ENCODE measurements at places on chromosomes 7 and 10.

- DNase-seq, result no peak
Observed at GRCh38 chr7:21967598-21968003, 21.9 kb upstream of the CDCA7L start.

DNA sequence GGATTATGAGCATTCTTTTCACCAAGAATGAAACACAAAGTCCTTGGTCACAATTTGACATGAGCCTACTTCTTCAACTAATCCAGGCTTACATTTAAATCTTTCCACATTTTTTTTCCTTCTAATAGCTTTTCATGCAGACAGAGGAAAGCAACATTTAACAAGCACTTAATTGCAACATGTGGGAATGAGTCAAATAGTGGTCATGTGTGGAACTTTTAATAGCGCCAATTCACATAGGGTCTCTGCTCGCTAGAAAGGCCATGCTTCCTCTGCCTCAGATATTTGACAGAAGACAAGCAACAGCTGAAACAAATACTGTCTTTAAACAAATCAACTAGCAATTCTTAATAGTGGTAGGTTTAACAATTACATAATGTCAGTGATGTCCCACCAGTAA, 285.9 kb upstream of the ETV1 start:
- no peak for DNase-seq

DNA sequence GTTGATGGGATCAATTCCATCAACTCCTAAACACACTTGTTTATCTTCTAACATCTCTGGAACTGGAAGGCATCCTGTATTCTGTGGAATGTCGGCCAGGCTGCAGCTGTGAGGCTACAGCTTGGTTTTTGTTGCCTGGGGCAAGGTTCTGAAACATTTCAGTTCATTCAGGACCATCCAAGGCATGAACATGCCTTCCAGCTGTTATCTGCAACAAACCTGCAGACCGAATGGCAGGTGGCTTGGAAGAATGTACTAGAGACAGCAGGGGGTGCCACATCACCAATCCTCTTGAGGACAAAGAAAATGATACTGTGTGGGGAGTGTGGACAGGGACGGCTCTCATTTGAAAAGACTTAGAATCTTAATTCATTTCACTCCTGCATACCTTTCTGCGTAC, 12.4 kb downstream of the PAPOLB start:
- DNase-seq, result peak; percentile 17

DNA sequence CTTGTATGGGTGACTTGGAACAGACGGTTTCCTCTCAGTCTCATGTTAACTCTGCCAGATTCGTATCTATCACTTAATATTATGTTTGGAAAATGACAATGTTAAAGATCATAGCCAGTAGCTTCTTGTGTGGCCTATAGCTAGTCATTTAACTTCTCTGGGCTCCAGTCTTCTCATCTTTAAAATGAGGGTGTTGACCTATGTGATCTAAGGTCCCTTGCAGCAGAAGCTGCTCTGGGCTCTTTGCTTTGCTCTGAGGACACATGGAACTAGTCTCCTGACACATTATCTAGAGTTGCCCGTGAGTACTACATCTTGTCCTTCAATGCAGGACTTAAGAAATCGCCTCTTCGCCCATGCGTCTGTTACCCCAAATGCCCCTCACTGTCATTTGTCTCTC, 93.1 kb downstream of the TMEM178B start:
- no peak for DNase-seq

DNA sequence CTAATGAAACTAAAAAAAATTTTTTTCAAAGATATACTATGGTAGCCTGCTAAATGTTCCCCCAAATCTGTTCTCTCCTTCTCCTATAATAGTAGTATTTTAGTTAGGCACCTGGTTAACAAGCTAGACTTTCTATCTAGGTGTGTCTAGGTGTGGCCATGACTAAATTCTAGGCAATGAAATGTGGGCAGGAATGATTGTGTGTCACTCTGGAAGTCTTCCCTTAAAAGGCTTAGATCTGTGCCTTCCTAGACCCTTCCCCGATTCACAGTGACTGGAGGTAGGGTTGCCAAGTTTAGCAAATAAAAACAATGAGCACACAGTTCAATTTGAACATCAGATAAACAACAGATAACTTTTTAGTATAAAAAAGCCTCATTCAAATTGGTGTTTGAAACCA, 8.3 kb upstream of the ARHGAP21 start:
- DNase-seq, result no peak

GRCh38 chr7:140898786-140899536, 25.8 kb downstream of the BRAF start:
- no peak for DNase-seq

GRCh38 chr10:76459016-76459730, 1027.7 kb downstream of the LRMDA start:
- no peak for DNase-seq

GRCh38 chr7:79176859-79177477, 276.5 kb downstream of the MAGI2 start:
- no peak for DNase-seq

DNA sequence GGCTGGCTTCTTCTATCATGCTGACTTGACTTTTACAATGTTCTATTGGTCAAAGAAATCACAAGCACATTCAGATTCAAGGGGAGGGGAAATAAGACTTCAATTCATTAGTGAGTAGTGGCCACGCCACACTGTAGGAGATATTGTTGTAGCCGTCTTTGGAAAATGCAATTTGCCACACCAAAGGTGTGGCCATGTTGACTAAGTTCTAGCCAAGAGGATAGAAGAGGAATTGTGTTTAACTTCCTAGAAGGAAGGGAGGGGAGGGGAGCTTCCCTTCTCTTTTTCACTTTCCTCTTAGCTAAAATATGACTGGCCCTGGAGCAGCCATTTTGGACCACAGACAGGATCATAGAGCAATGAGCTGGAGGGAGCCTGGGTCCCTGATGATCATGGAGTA, 3.4 kb upstream of the PRKAR2B start:
- no peak for DNase-seq

GRCh38 chr10:107520348-107520747, 355.8 kb upstream of the SORCS1 start:
- DNase-seq, result no peak

GRCh38 chr10:122505011-122505410, 43.7 kb downstream of the HTRA1 start:
- no peak for DNase-seq

DNA sequence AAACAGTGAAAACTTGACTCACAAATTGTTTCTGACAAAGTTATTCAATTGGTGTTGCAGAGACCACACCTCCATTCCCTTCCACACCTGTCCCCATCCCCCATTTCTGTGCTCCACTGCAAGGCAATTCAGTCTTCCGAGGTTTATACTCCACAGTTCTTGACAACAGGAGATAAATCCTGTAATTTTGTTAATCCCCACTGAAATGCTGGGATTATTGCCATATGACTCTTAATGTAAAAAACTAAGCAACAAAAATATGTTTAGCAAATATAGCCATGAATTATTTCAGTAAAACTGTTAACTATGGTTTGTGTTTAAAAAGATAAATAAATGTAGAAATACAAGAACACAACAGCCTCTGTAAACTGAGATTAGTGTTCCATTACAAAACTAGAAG, 170.1 kb upstream of the SEMA3D start:
- DNase-seq, result no peak

All from BJ (cell line).